Activated CD8-positive, alpha-beta T cell treated with anti-CD3 and anti-CD28 coated beads for 36 hours (primary cell): ENCODE measurements at places on chromosomes 13 and 19. TPM values are rescaled to one million over a fixed set of nuclear protein-coding genes. Genes with fewer than 3 reads are reported as not detected.

Gene MIDN
- total RNA-seq = 43.9 TPM

DNA sequence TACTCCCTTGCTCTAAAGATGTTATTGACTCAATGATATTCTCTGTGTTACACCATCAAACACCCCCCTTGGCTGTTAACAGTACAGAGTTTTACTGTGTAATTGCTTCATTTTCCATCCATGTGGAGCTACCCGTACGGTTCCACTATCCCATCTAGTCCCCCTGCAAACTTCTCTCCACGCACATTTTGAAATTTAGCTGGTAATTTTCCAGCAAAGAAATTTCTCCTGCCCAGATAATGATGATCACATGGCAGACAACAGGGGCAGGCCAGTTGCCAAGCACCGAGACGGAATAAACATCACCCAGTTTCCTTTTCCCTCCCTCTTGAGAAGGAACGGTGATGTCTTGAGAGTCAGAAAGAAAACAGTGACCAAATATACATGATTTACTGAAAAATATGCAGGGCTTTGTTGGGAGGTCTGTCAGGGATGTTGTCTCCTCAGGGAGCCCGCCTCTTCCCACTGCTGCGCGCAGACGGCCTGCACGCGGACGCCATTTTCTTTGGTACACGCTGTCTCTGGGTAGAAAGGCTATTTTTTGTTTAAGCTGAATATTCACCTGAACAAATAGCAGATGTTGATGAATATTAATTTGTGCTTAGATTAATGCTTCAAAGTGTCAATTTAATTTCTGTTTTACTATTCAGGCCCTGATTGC, 109.9 kb downstream of the OLFM4 start:
- DNase-seq = no peak

Gene RNF17
- total RNA-seq = not detected

Gene B3GNT3
- not detected for total RNA-seq

Gene URI1
- 65.5 TPM for total RNA-seq

DNA sequence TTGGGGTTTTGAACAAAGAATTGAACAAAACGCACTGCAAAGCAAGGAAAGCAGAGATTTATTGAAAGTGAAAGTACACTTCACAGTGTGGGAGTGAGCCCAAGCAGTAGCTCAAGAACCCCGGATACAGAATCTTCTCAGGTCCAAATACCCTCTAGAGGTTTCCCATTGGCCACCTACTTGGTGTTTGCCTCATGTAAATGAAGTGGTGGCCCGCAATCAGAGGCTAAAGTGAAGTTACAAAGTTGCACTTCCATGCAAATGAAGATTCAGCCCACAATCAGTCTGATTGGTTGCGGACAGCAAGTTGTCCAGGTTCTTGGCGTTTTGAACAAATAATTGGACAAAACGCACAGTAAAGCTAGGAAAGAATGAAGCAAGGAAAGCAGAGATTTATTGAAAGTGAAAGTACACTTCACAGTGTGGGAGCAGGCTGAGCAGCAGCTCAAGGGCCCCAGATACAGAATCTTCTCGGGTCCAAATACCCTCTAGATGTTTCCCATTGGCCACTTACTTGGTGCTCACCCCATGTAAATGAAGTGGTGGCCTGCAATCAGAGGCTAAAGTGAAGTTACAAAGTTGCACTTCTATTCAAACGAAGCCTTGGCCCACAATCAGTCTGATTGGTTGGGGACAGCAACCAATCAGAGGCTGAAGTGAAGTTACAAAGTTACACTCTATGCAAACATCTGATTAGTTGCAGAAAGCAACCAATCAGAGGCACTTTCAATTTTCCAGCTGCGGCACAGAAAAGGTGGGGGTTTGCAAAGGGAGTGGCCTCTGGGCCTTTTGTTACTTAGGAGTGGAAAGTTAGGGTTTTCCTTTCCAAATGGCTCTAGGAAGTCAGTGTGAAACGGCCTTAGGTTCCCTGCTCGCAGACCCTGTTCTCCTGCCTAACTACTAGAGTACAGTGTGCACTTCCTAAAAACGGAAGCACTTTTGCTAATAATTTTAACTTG, 4.8 kb upstream of the TM9SF2 start:
- DNase-seq = peak; percentile 86

GRCh38 chr13:47904891-47905290, 96.2 kb downstream of the SUCLA2 start:
- no peak for DNase-seq

Gene ARL11
- 0.29 TPM for total RNA-seq

DNA sequence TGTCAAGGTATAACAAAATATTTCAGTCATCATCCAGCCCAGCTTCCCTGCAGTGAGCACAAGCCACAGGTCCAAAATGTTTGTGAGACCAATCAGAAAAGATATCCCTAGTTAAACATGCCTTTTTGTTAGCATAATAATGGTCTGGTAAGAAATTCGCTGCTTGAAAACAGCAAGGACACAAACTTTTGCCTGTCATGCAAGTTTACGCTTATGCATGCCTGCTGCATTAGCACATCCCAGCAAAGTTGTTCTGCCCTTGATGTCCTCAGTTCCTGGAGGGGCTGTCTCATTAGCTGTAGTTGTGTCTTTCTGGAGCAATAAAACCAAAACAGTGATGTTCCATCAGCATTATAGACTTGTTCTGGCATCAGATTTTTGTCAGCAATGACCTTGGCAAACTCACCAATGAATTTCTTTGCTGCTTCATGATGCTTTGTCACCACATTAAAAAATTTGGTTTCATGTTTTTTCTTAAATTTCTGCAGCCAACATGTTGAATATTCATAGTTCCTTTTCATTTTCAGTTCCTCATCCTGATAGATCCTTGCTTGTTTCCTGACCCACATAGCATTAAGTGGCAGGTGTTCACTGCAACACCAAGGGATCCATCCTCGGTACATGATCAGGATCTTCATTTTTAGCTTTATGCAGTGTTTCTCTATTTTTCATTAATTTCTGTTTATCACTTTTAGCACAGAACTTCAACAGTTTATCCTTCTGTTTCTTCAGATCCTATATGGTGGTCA, 72.0 kb upstream of the GPR183 start:
- no peak for DNase-seq
